Stimulated activated CD8-positive, alpha-beta memory T cell treated with anti-CD3 and anti-CD28 coated beads, Interleukin-12 subunit alpha, Interleukin-12 subunit beta, amount 100 ng/mL, for 4 hours (primary cell): ENCODE measurements at places on chromosomes 2 and 18.

DNA sequence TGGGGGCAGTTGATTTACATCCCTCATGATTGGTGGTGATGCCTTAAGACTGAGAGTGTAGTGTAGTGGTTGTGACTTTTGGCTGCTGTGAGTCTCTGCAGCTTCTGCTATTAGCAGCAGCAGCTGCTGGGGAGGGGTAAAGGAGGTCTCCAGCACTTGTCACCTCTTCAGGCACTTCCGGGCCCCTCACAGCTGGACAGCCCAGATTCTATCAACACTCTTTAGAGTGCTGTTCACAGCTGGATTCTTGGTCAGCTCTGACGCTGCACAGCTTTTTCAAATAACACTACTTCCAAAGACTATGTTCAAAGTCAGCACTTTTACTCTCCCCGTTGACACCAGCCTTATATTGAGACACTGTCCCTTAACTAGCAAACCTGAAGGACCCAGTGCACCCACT, 396.0 kb downstream of the MEIS1 start:
- DNase-seq = no peak

DNA sequence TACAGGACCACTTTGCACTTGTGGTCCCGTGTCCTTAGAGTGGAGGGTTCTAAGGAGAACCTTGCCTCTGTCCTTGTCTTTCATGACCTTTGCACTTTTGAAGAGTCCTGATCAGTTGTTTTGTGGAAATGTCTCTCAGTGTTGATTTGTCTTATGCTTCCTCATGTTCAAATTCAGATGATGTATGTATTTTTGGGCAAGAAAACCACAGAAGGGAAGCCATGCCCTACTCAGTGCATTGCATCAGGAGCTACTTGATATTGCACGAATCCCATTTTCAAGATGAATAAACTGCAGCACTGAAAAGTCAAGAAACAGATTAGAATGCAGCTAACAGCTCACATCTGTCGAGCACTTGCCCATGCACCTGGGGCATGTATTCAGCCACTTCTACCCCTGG, 152.2 kb downstream of the INHBB start:
- DNase-seq = no peak

DNA sequence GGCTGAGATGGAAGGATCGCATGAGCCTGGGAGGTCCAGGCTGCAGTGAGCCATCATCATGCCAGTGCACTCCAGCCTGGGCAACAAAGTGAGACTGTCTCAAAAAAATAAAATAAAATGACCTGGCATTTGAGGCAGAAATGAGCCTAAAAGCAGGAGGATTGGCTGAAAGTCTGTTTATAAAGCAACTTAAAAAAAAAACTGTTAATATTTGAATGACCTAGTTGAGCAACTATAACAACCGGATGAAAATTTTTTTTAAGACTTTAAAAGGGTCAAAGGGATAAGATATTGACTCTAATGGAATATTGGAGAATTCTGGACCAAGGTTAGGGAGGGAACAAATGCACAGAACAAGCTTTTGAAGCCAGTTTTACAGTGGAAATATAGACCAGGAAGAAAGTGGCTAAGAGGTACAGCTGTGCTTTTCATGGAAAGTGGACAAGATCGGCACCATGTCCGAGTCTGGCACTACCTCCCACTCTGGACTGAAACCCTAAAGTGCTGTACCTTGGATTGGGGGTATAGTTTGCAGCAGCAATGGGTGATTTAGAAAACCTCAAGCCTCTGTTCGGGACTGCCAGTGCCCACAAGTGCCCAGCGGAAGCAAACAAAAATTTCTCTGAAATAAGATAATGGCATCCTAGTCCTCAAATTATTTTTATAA, 33.2 kb upstream of the ELAC1 start:
- no peak for DNase-seq

- DNase-seq = no peak
Observed at GRCh38 chr18:57352271-57352701, at the start of gene ST8SIA3. Gene ST8SIA3 (plus strand): TSS chr18:57352557. CDS start chr18:57352847, 290 bp downstream.

DNA sequence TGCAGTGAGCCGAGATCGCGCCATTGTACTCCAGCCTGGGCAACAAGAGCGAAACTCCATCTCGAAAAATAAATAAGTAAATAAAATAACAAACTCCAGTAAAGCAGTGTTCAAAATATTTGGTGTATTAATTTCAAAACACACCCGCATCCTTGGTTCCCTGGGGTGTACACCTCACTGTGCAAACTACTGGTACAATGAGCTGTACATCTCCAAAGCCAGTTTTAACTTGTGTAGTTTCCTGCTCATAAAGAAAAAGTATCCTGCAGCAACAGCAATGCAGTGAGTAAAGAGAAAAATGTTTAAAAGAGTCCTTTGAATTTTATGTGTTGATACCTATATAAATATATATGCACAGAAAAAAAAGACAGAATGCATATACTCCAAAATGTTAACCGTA, 4.4 kb upstream of the NFE2L2 start:
- no peak for DNase-seq

GRCh38 chr18:21100146-21100545, 11.5 kb downstream of the ROCK1 start:
- DNase-seq = no peak

GRCh38 chr2:206296128-206296527, 21.7 kb downstream of the ZDBF2 start:
- DNase-seq = no peak

- no peak for DNase-seq
Observed at GRCh38 chr2:239349453-239350135, 51.2 kb downstream of the HDAC4 start.

- DNase-seq = no peak
Observed at GRCh38 chr2:239047420-239047819, 199.5 kb downstream of the TWIST2 start.

- DNase-seq = no peak
Observed at GRCh38 chr2:233373316-233373715, 19.0 kb downstream of the DGKD start.

DNA sequence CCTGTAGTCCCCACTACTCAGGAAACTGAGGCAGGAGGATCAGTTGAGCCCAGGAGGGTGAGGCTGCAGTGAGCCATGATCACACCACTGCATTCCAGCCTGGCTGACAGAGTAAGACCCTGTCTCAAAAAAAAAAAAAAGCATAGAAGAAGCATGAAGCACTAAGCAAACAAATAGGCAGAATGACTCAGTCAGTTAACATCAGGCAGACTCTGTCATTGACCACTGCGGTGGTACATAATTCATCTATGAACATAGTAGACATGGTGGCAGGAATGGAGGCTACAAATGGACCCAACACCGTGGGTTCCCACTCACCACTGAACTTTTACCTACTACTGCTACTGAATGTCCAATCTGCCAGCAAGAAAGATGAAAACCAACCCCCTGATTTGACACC, 7.6 kb upstream of the ASXL2 start:
- no peak for DNase-seq

GRCh38 chr2:210593166-210593565, 36.8 kb downstream of the CPS1 start:
- DNase-seq = no peak

DNA sequence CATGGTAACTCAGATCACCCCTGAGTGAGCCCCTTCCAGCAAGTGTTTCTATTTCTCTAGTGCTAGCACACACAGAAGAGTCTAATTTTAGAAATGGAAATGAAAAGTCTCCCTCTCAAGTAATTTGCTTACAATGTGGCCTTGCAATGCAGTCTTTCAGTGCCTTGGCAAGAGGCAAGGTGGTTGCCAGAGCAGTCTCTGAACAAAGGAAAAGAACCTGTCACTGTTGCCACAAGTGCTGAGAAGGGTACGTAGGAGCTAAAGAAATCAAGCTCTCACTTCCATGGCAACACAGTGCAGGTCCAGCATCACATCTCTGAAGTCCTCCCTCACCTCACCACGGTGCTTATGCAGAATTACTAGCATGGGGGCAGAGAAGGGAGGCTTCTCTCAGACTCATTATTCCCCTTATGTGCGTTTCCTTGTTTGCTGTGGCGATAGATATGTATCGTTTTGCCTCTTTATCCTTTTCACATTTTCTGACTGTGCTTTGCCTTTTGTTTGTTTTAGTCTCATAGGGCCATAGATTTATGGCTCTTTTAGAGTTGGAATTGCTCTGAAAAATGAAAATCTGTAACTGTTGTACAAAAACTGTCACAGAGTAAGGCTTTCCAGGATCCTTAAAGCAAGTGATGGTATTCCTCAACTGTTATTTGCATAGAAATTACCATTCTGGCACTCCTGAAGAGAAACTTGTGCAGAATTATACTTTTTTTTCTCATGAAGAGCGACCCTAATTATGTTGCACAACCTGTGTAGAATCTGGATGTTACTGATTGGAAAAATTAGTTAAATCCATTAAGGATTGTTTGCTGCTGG, 164.8 kb downstream of the CCDC85A start:
- no peak for DNase-seq

- DNase-seq = no peak
Observed at GRCh38 chr2:178194600-178195389, 483 bp downstream of the OSBPL6 start.

DNA sequence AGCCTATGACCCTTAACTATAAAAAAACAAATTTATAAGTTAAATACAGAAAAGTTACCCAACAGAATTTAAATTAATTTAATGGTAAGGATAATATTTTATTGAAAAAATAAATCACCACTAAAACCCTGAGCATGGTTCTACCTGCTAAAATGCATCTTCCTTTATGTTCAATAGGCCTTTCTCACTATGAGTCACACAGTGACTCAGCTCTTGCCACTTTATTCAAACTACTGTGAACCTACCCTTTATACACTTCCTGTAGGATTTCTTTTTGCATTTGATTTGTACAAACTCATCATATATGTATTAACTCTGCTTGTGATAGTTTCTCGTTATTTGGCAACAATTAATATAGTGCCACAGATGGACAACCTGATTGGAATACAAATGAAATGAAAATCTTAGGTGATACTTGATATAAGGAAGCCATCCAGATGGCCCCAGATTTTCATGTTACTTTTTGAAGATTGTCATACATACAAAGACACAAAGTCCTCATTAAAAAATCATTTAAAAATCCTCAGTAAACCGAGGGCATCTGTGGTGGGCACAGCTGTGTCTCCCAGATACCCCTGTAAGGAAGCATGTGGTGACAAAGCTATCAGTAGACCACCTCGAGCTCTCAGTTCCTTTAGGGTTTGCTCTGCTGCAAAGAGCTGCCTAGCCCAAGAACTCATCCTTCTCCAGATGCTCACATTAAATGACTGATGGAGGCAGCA, 55.2 kb upstream of the COBLL1 start:
- DNase-seq = no peak

GRCh38 chr2:236833501-236834073, 252.1 kb upstream of the COPS8 start:
- no peak for DNase-seq

- no peak for DNase-seq
Observed at GRCh38 chr2:110639972-110640371, 37.9 kb downstream of the BUB1 start.

DNA sequence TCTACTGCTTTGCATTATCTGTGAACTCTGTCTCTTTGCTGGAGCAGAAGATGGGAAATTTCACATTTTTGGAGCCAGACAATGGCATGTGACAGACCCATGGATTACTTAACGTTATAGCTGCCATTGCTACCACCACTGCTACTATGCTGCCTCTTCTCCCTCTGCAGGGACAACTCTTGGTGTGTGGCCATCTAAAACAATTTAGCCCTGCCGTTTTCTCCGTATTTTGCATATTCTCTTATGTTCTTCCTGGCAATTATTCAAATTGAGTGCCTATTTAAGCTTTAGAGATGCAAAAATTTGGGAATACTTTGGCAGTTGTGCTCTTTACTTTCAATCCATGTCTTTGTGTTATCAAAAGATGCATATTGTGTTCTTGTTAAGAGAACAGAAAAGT, 386.8 kb downstream of the XIRP2 start:
- no peak for DNase-seq

- DNase-seq = no peak
Observed at GRCh38 chr2:143139835-143140393, 10.7 kb downstream of the ARHGAP15 start.

DNA sequence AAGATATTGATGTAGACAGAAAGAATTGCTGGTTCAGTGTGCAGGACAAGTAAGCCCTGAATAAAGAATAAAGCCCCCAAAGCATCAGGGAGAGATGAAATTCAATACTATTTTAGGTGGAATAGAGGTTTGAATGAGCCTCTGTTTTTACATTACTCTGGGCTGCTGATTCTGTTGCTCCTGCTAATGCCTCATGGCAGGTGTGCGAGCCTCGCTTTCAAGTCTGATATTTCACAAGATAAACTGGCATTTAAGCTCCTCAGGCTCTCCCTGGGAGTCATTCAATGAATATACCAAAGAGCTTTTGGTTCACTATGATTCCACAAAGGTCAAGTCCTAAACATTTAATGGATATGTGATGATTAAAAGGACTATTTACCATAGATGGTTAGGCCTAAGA, 601.0 kb upstream of the SLC39A10 start:
- no peak for DNase-seq

GRCh38 chr2:2187196-2187595, 143.9 kb downstream of the MYT1L start:
- DNase-seq = no peak

- no peak for DNase-seq
Observed at GRCh38 chr2:238462782-238463396, 36.2 kb downstream of the ASB1 start.

GRCh38 chr2:227772197-227772661, 26.5 kb downstream of the SCYGR8 start:
- DNase-seq = no peak

DNA sequence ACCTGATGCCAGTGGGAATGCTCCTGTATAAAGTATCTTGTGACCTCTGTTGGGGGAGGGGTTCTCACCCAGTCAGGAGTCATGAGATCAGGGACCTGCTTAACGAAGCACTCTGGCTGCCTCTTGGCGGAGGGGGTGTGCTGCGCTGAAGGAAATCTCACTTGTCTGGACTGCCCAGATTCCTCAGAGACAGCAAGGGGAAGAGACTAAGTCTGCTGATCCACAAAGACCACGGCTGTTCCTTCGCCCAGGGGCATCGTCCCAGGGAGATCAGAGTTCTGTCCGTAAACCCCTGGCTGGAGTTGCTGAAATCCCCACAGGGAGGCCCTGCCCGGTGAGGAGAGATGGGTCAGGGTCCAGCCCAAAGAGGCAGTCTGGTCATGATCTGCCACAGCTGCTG, 168.4 kb downstream of the CCBE1 start:
- DNase-seq = no peak

DNA sequence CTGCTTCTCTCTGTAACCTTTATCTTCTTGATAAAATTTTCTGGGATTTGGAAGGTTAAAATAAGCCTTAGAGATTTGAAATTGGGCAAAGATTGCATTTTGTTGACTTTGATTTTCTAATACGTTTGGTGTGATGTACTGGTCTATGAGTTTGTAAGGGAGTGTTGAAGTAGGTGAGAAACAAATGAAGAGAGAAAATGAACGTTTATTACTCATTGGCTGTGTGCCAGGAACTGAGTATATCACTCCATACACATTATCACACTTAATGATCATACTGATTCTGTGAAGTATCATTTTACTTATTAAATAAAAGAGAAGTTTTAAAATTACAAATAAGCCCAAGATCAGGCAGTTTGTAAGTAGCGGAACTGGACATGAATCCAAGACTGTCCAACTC, 795.1 kb upstream of the ZEB2 start:
- DNase-seq = no peak

GRCh38 chr2:56047136-56047535, 123.6 kb upstream of the EFEMP1 start:
- no peak for DNase-seq

GRCh38 chr2:135945526-135945925, 39.9 kb downstream of the DARS1 start:
- no peak for DNase-seq
